ENCODE measurements at places on chromosomes 6 and 20. TPM values are rescaled to one million over a fixed set of nuclear protein-coding genes. Genes with fewer than 3 reads are reported as not detected.

SPATS1 gene
- not detected for total RNA-seq

DNA sequence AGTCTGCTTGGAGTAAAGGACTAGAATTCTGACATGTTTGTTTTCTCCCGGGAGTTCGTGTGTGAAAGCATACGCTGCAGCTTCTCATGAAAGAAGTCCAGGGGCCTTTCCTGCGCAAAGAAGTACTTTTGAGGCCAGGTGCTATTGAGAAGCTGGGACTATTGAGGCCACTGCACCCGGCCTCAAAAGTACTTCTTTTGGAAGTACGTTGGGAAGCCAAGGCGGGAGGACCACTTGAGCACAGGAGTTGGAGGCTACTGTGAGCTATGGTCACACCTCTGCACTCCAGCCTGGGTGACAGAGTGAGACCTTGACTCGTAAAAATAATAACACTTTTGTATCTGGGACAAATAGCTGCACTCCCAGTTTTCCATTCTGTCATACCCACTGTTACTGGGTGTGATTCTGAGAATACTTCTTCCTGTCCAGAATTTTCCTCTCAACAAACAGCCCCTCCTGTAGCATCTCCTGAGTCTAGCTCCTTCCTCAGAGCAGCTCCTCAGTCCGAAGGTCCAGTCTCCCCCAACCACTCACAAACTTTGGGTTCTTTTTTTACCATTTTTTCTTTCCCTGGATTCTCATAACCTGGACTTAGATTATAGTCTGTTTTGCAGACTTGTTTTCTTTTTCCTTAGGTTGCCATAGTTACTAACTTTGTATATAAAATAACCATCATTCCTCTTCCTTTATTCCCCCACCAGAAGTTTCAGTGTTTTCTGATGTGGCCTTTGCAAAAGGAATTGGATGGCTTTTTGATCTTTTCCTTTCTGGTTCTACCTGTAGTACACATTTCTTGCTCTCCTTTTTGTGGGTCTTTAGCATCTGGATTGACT, 12.7 kb downstream of the STK35 start:
- DNase-seq: no peak

GRCh38 chr6:50213146-50213545, 163.4 kb upstream of the DEFB112 start:
- DNase-seq: no peak

GRCh38 chr20:40457404-40457803, 231.6 kb downstream of the MAFB start:
- DNase-seq: no peak

FLRT3 gene
- 0.13 TPM for total RNA-seq

KCNB1 gene
- not detected for total RNA-seq

GRCh38 chr6:15882915-15883314, 220.1 kb upstream of the DTNBP1 start:
- peak; percentile 34 for DNase-seq

DNA sequence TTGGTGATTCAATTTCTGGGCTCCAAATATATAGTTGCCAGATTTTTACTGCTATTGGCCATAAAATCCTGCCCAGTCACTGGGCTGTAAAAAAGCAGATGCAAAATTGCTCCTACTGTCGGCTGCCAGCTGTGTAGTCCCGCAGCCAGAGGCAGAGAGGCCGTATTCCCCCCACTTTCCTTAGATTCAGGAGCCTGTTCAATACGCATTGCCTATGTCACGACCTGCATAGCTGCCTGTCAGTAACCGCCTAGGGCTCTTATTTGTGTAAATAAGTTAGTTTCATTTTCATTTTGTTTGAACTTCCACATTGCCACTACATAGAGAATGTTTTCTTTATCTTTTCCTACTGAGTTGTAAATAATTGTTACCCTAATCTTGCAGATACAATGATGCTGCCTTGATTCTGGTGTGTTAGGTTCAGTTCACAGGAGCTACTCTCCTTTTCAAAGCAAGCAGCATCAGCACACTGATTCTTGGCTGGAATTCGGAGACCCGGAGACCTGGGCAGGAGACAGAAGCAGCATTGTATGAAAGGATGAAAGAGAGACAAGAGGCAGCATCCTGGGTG, 46.0 kb upstream of the UST start:
- DNase-seq: no peak

ZC2HC1B gene
- total RNA-seq: not detected

GRCh38 chr6:40965046-40965445, 74.0 kb downstream of the UNC5CL start:
- no peak for DNase-seq

GRCh38 chr6:104716858-104717257, 142.9 kb downstream of the HACE1 start:
- no peak for DNase-seq

SLC35A1 gene
- 13.0 TPM for total RNA-seq

MYH7B gene
- not detected for total RNA-seq

SRPK1 gene
- total RNA-seq: 82.2 TPM

GRCh38 chr6:106087548-106088325, 1.6 kb downstream of the PRDM1 start:
- peak; percentile 55 for DNase-seq

All from endothelial cell of umbilical vein (primary cell).